ENCODE measurements at places on chromosomes 11 and 22.

DNA sequence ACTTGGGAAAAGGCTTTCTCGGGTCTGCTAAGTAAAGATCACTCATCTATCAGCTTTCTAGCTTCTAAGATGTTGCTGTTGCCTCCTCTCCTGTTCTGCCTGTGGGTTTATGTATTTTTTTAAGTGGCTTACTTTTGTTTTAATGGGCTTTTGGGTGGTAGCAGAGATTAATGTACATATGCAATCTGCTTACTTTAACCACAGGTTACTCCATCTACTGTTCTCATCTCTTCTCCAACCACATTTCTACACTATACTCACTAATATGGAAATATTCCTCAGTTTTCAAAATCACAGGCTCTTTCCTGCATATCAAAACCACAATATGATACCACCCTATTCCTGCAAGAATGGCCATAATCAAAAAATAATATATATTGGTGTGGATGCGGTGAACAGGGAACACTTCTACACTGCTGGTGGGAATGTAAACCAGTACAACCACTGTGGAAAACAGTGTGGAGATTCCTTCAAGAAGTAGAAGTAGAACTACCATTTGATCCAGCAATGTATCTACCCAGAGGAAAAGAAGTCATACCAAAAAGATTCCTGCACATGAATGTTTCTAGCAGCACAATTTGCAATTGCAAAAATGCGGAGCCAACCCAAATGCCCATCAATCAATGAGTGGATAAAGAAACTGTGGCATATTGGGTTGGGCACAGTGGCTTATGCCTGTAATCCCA lies 288.8 kb downstream of the SWAP70 start:
- DNase-seq = no peak

DNA sequence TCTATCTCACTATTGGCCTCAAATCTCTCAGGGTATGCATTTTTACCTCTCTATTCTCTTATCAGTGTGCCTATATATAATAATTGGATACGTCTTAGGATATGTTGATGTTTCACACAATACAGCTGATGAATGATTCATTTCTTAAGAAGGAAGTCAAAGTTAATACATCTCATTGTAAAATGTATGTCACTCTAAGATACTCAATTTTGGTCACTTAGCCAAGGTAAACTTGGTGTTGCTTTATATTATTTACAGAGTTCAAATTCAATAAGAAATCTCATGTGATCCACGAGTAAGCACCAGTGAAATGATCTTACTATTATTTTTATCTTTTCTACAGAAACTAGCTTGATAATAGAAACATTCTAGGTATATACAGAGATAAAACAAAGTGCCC lies 1266.5 kb downstream of the JRKL start:
- no peak for DNase-seq

DNA sequence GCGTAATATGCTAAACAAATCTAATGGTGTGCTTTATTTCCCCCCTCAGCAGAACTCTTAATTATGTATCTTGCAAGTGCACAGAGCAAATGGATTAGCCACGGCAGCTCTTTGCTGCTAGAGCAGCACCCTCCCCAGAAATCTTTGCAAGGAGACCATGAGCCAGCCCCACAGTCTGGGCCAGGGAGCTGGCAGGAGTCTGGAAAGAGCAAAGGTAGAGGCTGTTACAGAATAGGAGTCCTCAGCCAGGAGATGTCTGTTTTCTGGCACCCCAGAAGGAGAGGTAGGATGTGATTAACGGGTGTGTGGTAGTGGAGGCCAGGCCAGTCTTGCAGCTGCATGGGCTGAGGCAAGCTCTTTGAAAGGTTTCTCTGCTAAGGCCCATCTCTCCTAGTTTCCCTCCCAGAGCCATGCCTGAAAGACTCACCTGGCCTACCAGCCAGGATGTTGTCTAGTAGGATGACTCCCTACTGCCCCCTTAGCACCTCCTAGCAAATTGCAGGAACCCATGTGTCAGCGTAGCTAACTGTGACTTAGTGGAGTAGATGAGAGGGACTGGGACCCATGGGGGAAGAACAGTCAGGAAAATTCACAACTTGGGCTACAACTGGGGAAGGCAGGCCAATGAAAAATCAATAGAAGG lies 557.2 kb downstream of the BUD13 start:
- DNase-seq = no peak

GRCh38 chr11:9057888-9058287 lies 33.5 kb downstream of the SCUBE2 start:
- no peak for DNase-seq

GRCh38 chr11:65317025-65317786 lies 2.5 kb downstream of the CDC42EP2 start:
- no peak for DNase-seq

DNA sequence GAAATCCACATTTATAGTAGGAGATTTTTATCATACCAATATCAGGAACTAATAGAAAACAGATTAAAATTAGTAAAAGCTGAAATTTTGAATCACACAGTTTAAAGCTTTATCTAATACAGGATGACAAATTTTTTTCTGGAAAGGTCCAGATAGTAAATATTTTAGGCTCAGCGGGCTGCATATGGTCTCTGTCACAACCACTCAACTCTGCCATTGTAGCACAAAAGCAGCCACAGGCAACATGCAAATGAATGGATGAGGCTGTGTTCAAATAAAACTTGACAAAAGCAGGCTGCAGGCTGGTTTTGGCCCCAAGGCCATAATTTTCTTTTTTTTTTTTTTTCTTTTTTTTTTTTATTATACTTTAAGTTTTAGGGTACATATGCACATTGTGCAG lies 108.2 kb upstream of the CCDC90B start:
- no peak for DNase-seq

DNA sequence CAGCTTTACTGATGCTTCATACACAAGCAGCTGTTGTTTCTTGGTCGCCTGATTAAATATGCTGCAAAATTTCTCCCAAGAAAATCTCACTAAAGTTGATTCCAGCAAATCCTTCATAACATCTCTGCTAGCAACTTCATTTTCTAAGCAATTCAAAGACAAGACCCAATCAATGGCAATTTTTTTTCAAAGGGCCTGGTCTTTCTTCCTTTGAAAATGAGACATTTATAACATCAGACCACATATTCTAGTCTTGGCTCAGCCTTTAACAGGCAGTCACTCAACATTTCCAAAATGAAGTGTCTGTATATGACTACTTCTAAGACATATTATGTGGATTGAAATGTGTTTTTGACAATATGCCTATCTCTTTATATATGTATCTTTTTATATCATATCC lies 702.6 kb downstream of the KCNA4 start:
- DNase-seq = no peak

- DNase-seq = no peak
Measured at GRCh38 chr22:19774628-19775027, 14.1 kb downstream of the TBX1 start.

DNA sequence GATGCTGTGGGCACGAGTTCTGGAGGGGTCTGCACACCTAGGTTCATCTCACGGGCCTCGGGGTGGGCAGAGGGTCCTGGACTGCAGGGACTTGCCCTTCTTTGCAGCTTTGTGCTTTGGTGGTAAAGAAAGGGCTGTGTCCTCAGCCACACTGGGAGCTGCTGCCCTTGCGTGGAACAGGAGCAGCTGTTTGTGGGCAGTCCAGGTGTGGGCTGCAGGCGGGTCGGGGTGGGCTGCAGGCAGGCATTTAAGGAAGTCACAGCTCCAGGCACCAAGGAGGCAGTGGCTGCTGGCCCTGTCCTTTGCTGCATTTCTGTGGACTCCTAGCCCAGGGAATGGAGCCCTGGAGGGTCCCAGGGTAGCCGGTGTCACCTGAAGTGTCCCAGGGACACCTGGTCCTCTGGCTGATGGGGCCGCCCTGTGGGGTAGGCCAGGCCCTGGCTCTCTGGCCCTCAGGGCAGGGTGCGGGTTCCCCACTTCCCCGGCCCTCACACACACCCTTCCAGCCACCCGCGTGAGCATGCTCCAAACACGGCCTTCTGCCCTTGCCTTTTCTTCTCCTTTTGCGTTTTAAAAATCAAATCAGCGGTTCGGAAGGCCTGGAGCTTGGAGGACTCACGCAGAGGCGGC lies 1240.3 kb downstream of the BRD1 start:
- no peak for DNase-seq

- no peak for DNase-seq
Measured at GRCh38 chr22:20092477-20092854, 12.4 kb downstream of the DGCR8 start.

- DNase-seq = no peak
Measured at GRCh38 chr11:131690362-131690761, 319.9 kb downstream of the NTM start.

GRCh38 chr22:41870786-41871185 lies 37.9 kb downstream of the SREBF2 start:
- no peak for DNase-seq

- DNase-seq = no peak
Measured at GRCh38 chr11:68173926-68174325, 39.2 kb downstream of the KMT5B start.

DNA sequence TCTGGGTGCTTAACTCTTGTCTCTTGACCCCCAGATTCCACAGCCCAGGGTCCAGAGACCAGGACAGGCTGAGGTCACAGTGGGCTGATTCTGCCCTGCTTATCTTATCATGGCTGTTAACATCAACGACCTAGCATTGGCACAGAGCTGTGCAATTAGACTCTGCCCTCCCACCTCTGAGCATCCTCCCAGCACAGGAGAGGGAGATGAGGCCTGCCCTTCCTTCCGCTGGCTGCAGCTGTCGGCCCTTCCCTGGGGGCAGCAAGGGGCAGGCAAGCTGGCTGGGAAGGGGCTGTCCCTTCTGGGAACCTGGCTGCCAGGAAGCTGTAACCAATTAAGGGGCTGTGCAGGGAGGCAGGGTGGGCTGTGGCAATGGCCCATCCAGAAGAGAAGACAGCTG lies 22.5 kb downstream of the LRRC10B start:
- no peak for DNase-seq

DNA sequence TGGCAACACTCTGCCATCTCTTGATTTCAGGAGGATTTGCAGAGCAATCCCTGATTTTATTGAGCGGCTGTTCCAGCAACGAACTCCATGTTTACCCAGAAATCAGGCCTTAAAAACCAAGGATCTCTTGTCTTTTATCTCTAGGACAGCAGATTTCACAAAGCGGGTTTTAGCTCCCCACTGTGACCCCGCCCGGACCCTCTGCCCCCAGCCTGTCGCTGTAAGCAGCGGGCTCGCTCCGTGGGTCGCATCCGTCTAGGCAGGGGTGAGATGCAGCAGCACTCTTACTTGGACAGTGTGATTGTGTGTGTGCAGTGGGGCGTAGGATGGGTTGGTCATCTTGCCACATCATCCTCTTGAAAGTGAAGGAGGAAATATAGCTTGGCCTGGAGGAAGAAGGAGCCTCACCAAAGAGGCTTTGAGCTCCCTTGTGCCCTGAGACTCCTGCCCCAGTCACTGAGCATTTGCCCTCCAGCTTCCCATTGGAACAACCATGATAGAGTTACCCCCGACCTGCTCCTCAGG lies 189.2 kb upstream of the TBCEL start:
- DNase-seq = no peak

DNA sequence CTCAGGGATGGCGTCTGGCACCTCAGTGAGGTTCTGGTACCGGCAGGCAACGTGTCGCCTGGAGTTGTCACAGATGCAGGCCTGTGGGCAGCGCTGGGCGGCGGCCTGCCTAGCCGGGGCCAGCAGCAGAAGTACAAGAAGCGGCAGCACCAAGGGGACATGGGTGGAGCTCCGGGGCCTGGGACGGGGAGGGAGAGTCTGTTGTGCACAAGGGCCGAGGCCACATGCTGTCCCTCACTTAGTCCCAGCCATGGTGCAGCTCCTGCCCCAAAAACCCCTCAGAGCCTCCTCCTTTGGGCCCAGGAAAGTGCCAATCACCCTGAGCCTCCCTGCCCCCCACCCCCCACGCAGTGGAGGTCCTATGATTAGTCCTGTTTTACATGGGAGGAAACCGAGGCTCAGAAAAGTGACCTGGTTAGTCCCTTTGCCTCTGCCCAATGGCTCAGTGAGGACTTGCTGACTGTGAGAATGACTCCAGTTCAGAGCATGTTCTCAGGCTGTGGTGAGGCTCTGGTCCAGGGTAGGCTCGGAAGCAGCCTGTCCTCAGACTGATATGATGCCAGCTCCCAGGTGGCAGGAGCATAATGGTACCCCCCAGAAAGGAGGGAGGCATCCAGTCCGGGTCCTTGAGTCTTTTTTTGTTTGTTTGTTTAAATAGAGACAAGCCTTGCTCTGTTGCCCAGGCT lies 1.1 kb downstream of the CHADL start:
- DNase-seq = no peak

- DNase-seq = no peak
Measured at GRCh38 chr11:43989162-43989981, 46.9 kb downstream of the C11orf96 start.

GRCh38 chr11:122103321-122103720 lies 12.7 kb downstream of the BLID start:
- DNase-seq = no peak

- peak; percentile 12 for DNase-seq
Measured at GRCh38 chr22:36366291-36366708, 21.5 kb downstream of the MYH9 start.

DNA sequence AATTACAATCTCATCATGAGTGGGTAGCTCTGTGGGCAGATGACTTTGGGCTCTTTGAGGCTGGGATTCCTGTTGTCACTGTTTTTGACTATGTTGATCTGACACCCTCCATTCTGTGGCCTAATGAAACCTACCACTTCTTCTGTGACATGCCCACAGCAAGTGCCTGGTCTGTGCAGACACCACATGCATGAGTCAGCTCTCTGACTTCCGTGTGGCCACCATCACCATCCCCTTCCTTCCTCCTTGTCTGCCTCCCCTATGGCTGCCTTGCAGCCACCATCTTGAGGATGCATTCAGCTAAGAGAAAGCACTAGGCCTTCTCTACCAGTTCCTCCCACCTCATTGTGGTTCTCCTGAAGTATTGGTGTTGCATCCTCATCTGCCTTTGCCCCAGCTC lies 15.3 kb upstream of the OR10V1 start:
- DNase-seq = peak; percentile 63

GRCh38 chr11:33320814-33321330 lies 63.7 kb downstream of the HIPK3 start:
- DNase-seq = no peak

- DNase-seq = peak; percentile 58
Measured at GRCh38 chr22:35604621-35605368, 12.3 kb downstream of the MB start.

GRCh38 chr11:17483505-17483904 lies 6.9 kb upstream of the ABCC8 start:
- DNase-seq = no peak

DNA sequence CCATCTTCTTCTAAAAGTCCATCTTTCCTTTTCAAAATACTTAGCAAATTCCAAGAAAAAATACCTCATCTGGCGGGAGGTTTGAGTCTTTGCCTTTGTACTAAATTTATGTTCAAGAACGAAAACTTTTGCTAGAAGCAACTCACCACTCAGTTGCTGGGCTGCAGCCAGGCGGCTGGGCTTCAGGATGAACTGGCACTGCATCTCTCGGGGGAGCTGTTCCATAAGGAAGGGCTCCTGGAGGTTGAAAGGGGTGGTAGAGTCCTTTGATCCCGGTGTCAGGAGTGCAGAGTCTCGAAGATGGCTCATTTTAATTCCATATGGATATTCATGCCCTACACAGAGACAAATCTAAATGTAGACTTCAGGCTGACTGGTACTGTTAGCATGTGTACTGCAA lies 105.8 kb downstream of the ARHGAP20 start:
- DNase-seq = no peak

Measured in NB4 (cell line).